Pancreas (tissue), 10 donors: ENCODE measurements at places on chromosomes 11 and 22. TPM values are rescaled to one million over a fixed set of nuclear protein-coding genes. Genes with fewer than 3 reads are reported as not detected.

GRCh38 chr11:131041331-131042040, 125.2 kb upstream of the SNX19 start:
- DNase-seq = no peak
- H3K27me3 ChIP-seq = no peaks in the 10 kb centered on the region
- H3K27ac ChIP-seq = no peak overlapping the region
- H3K4me3 ChIP-seq = no peak overlapping the region
- H3K4me1 ChIP-seq = no peaks in the 10 kb centered on the region

DNA sequence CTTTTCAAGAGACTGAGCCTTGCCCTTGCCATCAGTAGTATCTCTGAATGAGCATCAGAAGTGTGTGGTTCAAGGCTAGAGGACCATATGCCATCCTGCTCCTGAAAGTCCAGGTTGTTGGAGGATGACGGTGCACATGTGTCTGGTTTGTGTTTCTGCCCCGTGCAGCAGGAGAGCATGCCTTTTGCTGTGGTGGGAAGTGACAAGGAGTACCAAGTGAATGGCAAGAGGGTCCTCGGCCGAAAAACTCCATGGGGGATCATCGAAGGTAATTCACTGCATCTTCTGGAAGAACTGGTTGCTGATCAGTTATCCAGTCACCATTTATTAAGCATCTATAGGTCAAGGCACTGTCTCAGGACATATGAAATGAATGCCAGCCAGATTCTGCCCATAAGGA, 6.1 kb upstream of the WBP2NL start:
- no peak overlapping the region for H3K27ac ChIP-seq
- DNase-seq = no peak
- no peak overlapping the region for H3K4me3 ChIP-seq
- no peaks in the 10 kb centered on the region for H3K4me1 ChIP-seq
- no peaks in the 10 kb centered on the region for H3K27me3 ChIP-seq
- H3K36me3 ChIP-seq = no peaks in the 10 kb centered on the region

GRCh38 chr11:34426766-34427185, 12.0 kb upstream of the CAT start:
- H3K27ac ChIP-seq = no peak overlapping the region
- no peak overlapping the region for H3K4me3 ChIP-seq
- DNase-seq = no peak
- no peaks in the 10 kb centered on the region for H3K36me3 ChIP-seq
- H3K27me3 ChIP-seq = no peaks in the 10 kb centered on the region

DNA sequence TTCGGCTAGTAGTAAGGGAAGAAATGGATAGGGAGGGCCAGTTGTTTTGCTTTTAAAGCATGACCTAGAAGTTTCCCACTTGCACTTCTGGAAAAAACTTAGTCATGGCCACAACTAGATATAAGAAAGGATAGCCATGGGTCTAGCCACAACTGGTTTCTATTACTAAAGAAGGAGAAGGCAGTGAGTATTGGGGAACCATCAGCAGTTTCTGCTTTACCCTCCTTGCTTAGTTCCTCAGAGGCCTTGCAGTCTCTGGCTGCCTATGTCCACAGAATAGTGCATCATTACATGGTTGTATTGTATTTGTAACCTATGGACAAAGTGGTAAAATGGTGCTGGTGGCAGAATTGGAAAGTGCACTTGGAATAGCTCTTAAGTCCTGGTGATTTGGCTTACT, 35.6 kb downstream of the NXPE1 start:
- H3K27me3 ChIP-seq = no peaks in the 10 kb centered on the region
- no peak overlapping the region for H3K27ac ChIP-seq
- no peak overlapping the region for H3K4me3 ChIP-seq
- H3K36me3 ChIP-seq = no peaks in the 10 kb centered on the region
- H3K4me1 ChIP-seq = no peaks in the 10 kb centered on the region

GRCh38 chr22:37409459-37410050, 17.7 kb downstream of the ELFN2 start:
- H3K36me3 ChIP-seq = no peaks in the 10 kb centered on the region
- H3K27ac ChIP-seq = no peak overlapping the region
- no peak for DNase-seq
- H3K27me3 ChIP-seq = no peaks in the 10 kb centered on the region
- H3K4me1 ChIP-seq = no peaks in the 10 kb centered on the region
- no peak overlapping the region for H3K4me3 ChIP-seq

DNA sequence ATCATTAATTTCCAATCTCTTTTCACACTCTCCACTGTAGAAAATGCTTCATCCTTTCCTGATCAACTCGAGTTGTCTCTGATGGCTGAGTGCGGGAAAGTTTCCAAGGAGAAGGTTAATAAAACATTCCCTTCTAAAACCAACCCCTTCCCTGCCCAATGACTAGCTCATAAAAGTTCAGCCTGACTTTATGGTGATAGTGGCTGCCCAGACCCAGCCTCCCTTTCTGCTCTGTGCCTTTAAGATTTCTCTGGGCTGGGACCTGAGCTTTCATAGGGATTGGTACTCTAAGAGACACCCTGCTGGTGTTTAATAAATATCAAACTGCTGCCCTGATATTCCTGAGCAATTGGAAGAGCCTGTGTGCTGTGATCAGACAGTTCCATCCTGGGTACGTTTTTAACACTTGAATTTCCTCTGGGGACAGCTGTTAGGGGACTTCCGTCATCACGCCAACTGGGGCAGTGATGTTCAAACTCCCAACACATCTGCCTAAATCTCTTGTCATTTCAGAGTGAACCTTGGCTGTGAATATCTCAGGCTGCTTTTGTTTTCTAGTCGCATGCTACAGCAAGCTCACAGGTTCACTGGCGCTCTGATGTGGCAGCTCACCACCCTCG, 195.0 kb upstream of the KIRREL3 start:
- H3K36me3 ChIP-seq = no peaks in the 10 kb centered on the region
- no peak overlapping the region for H3K4me3 ChIP-seq

DNA sequence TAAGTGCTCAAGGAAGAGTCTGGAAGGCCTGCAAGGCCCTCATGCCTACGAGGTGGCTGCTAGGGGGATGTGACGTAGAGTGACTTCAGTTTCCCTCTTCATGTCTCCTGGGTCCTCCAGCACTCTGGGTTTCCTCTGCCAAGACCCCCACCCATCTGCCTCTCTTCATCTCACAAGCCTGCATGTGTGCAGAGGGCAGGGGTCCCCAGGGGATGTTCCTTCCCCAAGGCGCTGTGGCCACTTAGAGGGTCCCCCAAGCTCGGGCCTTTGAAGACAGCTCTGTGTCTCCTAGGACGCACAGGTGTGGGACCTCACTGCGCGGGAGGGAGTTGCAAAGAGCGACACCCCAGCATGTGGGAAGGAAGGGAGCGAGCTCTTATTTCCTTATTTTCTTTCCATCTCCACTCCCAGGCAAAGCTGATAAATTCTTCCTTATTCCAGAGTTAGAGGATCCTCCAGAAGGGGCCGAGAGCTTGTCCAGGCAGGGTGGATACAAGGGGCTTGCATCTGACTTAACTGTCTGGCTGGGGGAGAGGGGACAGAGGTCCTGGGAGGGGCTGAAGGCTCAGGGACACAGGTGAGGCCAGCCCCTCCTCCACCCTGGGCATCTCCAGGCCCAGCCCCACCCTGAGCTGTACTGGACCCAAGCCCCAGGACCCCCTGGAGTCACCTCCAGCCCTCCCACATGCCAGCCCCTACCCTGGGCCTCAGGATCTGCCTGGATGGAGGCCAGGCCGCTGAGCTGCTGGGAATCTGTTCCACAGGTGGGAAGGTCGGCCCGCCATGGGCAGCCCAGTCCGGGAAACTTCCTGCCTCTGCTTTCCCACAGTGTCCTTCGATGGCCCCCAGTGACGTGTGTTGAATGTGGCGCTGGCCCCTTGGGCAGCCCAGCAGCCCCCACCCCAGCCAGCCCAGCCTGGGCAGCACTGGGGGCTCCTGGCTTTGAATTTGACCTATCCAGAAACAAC, 59.7 kb upstream of the KCNQ1OT1 start:
- H3K27ac ChIP-seq = no peak overlapping the region
- H3K4me1 ChIP-seq = no peaks in the 10 kb centered on the region
- H3K27me3 ChIP-seq = no peaks in the 10 kb centered on the region
- H3K4me3 ChIP-seq = no peak overlapping the region
- no peaks in the 10 kb centered on the region for H3K36me3 ChIP-seq

GRCh38 chr11:43381802-43382201, 23.1 kb downstream of the TTC17 start:
- H3K27ac ChIP-seq = no peak overlapping the region
- H3K4me1 ChIP-seq = peaks cover 4% of the 10 kb centered on the region
- H3K27me3 ChIP-seq = no peaks in the 10 kb centered on the region

DNA sequence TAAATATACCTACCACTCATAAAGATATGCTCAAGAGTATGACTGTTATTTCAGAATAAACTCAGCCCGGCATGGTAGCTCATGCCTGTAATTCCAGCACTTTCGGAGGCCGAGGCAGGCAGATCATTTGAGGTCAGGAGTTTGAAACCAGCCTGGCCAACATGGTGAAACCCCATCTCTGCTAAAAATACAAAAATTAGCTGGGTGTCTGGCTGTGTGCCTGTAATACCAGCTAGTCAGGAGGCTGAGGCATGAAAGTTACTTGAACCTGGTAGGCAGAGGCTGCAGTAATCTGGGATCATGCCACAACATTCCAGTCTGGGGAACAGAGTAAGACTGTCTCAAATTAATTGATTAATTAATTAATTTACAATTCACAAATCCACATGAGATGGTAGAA, 208.2 kb upstream of the PDGFD start:
- H3K4me3 ChIP-seq = no peak overlapping the region
- no peaks in the 10 kb centered on the region for H3K36me3 ChIP-seq
- no peaks in the 10 kb centered on the region for H3K27me3 ChIP-seq
- no peak overlapping the region for H3K27ac ChIP-seq

DNA sequence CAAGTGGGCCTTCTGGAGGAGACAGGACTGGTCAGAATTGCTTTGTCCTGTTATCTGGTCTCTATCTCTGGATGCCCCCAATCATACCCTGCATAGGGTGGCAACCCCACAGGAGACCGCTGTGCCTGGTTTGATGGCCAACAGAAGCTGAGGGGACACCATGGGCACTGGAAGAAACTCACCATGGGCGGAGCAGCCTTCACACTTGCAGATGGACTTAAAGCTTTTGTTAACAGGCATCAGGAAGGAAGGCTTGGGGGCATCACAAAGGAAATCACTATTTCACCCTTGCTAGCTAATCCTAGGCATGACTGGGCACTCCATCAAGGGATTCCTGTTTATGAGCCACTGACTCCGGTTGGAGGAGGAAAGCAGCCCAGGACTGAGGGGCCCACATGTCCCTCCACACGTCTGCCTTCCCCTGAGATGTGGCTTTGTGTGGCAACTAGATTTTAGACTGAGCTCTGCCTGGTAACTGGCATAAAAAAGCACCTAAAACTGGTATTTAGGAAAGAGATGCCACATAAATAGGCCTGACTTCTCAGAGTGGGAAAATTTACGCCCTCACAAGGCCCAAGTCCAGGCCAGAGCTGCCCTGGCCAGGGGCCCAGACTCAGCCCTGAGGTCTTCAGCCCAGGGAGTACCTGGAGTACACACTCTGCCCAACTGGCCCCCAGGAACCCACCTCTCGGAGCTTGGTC, 57.0 kb upstream of the LYVE1 start:
- no peaks in the 10 kb centered on the region for H3K4me1 ChIP-seq
- no peak overlapping the region for H3K27ac ChIP-seq
- no peaks in the 10 kb centered on the region for H3K27me3 ChIP-seq
- H3K4me3 ChIP-seq = no peak overlapping the region
- H3K36me3 ChIP-seq = no peaks in the 10 kb centered on the region

DNA sequence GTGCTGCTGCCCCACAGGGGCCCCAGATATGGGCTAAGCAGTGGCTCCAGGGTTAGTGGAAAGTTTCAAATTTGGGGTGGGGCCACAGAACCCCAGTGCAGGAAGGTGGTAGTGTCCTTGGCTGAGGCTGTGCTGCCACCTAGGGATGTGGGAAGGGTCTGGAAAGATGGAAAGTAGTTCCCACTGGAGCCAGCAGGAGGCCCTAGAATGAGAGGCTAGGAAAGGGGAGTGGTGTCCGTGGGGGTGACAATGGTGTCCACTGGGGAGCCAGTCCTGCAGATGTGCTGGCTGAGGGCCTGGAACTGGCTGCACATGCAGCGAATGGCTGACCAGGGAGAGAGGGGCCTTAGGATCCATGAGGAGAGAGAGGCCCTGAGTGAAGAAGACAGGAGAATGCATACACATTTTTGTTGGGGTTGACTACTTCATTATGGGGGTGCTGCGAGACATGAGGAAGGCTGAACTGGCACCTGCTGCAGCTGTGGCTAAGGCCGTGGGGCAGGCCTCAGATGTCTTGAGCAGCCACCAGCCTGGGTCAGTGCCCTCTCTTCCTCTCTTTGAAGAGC, 21.1 kb downstream of the RFPL3 start:
- H3K27me3 ChIP-seq = no peaks in the 10 kb centered on the region
- DNase-seq = no peak
- no peak overlapping the region for H3K27ac ChIP-seq
- no peaks in the 10 kb centered on the region for H3K36me3 ChIP-seq

DNA sequence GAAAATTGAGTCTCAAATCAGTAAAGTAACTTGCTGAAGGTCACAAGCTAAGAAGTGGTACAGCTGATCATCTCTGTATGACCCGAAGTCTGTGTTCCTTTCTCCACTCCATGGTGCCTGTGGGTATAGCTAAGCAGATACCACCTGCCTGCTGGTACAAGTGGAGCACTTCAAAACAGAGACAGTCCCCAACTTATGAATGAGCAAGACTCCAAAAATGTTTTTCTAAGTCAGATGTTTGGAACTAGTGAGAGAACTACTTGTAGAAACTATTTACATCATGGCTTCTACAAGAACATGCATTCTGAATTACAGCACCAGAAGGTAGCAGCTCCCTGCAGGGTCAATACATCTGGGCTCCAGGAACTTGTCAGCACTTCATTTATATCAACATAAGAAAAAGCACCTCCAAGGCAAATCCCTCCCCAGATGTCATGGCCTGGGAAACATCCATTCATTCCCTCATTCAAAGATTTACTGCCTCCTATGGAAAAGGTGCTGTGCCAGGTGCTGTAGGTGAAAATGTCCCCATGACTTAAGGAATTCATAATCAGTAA, 94.7 kb downstream of the SERGEF start:
- DNase-seq = no peak
- H3K27ac ChIP-seq = no peak overlapping the region
- H3K36me3 ChIP-seq = no peaks in the 10 kb centered on the region
- H3K4me1 ChIP-seq = peaks cover 4% of the 10 kb centered on the region

DNA sequence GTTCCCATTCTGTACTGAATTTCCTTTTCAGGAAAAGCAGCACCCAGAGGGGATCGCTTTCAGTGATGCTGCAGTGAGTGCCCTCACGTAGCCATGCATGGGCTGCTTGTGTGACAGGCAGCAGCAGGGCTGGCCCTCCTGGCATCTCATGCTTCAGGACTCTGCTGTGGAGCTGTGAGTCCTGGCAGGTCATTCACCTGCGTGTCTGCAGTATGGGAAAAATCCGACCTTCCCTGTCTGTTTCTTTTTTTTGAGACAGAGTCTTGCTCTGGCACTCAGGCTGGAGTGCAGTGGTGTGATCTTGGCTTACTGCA, 13.4 kb downstream of the GLB1L2 start:
- no peaks in the 10 kb centered on the region for H3K4me1 ChIP-seq
- H3K4me3 ChIP-seq = no peak overlapping the region

The CAVIN3 gene
- 28.7 TPM for polyA plus RNA-seq

The RNF26 gene
- 8.8 TPM for polyA plus RNA-seq

The THYN1 gene
- polyA plus RNA-seq = 26.3 TPM

The P2RY2 gene
- polyA plus RNA-seq = 0.56 TPM
